ENCODE measurements at places on chromosomes 16 and 17.

- DNase-seq, result no peak
Measured at GRCh38 chr16:51440131-51440889, 289.2 kb upstream of the SALL1 start.

GRCh38 chr17:50529849-50530248 is 2.7 kb upstream of the EPN3 start:
- no peak for DNase-seq

GRCh38 chr17:41406205-41406604 is 8.8 kb upstream of the KRT31 start:
- DNase-seq, result no peak

DNA sequence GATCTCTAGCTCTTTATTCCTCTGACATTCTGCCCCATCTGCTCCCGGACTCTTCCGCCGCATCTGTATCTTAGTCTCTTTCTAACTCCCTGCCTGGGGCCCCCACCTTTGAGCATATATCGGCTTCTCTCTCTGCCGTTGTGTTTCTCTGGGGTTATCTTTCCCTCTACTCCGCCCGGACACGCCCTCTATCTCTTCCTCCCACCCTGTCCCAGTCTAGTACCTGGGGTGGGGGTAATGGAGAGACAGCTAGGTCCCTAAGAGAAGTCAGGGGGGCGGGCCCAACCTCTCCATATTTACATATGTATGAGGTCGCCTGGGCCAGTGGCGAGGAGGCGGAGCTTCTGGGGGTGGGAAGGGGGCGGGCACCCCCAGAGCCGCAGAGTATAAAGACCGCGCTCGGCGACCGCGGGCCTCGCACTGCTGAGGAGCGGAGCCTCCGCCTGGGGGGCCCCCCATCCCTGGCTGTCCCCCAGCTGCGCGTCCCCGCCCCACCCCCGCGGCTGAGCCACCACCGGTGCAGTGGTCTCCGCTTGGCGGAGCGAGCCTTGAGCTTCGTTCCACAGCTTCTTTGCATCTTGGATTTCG is at the start of gene ATP1B2:
Gene ATP1B2, plus strand, starts transcription at position 418 of the 588 bp plus-strand sequence. CDS start 593 bp downstream, outside the sequence.
- DNase-seq, result no peak

DNA sequence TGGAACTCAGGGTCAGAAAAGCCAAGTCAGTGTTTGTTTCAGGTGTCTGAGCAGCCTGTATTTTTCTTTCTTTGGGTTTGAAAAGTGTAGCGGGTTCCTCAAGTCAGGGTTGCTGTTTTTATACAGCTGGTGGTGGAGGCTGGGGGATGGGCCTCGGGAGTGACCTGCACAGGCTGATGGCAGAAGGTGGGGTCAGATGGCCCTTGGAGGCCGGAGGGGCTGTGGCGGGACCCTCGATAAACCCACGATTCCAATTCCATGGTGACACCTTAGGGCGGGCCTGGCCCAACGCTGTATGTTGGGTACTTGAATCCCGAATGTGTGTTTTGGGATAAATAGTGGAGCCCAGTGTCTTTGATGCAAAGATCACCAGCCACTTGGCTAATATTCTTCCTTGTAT is 28.7 kb downstream of the COX4I1 start:
- no peak for DNase-seq

DNA sequence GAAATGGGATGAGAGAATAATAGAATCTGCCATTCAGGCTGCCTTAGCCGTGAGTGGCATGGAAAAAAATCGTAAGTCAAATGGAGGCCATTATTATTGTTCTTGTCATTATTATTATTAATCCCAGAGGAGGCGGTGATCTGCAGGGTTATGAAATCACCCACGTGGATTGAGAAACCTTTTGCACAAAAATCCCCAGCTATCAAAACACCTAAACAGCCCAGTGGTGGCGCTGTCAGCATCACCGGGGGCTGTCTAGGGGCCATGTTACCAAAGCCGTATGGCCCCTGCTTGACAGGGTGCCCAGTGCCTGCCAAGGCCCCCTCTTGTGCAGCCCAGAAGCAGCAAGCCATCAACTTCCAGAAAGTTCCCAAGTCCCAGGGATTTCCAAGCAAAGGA is 25.2 kb downstream of the CNGB1 start:
- DNase-seq, result no peak

GRCh38 chr17:57671667-57672632 is 73.1 kb downstream of the CCDC182 start:
- peak; percentile 23 for DNase-seq

DNA sequence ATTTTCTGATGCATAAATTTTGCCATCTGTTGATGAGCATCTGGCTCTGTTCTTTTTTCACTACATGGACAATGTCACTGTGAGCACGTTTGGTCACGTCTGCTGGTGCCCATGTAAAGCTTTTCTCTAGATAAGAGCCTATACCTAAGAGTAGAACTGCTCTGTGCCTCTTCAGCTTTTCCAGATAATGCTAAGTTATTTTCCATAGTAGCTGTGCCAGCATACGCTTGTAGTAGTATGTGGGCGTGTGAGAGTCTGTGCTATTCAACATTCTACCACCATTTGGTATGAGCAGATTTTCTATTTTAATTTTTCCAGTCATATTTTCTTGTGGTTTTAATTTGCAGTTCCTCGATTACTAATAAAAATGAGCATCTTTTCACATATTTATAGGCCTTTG is 33.2 kb downstream of the VPS35L start:
- DNase-seq, result no peak

DNA sequence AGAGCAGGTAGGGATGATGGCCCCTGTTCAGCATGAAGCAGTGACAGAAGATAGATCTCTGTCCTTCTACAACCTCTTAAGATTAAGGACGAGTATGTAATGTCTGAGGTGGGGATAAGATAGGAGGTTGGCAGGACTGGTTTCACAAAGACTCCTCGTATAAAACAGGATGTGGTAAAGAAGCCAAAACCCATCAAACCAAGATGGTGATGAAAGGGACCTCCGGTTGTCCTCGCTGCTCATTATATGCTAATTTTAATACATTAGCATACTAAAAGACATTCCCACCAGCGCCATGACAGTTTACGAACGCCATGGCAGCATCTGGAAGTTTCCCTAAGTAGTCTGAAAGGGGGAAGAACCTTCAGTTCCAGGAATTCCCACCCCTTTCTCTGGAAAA is 27.3 kb downstream of the MIS12 start:
- DNase-seq, result no peak

DNA sequence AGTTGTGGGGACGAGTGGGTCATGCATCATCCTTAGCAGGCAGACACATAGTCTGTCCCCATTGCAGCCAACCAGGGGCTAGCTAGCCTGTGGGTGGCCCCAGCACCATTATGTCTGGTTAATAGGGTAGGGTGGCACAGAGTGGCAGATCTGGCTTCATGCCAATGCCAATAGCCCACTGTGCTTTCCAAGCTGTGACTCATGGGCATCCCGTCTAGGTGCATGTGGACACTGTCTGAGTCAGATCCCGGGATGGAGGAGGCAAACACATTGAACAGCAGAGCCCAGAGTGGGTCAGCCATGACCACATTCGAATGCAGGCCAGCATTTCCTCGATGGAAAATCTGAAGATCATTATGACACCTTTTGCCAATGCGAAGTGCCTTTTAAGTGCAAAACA is 2.5 kb downstream of the HS3ST2 start:
- DNase-seq, result peak; percentile 5

DNA sequence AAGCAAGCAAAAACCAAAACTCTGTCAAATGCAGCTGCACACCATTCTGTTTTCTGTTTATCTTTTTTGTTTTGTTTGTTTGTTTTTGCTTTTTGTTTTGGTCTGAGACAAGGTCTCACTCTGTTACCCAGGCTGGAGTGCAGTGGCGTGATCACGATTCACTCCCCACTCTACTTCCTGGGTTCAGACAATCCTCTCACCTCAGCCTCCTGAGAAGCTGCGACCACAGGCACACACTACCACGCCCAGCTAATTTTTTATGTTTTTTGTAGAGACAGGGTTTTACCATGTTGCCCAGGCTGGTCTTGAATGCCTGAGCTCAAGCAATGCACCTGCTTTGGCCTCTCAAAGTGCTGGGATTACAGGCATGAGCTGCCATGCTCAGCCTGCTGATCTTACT is 19.3 kb upstream of the SLFN13 start:
- DNase-seq, result no peak

DNA sequence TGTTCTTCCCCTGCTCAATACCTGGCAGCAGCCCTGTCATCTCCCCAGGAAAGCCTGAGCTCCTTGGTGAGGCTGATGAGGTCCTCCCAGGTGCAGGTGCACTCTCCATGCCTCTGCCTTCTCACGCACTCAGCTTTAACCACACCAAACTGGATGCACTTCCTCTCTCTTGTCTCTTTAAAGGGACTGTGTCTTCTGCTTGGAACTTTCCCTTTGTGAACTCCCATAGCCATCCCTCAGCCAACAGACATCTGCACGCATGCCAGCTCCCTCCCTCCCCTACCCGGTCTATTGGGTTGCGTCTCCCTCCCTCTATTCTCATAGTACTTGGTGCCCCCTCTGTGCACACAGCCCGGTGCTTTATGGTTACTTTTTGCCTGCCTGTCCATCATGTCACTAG is 231.2 kb downstream of the MSI2 start:
- DNase-seq, result no peak

DNA sequence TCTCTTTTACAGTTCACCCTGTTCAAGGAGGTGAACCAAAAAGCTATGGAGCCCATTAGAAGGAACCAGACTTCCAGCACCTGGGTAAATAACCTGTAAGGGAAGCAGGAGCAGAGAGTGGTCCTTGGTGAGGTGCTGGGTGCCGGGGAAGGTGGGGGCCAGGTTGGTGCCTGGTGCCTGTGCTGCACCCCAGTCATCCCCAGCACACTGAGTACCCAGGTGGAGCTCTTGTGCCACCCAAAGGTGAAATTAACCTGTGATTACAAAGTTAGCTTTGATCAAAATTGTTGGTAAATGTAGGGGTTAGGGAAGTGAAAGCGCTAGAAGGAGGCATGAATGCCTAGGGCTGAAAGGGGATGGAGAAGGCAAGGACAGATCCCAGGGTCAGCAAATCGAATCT is 58.6 kb downstream of the CDRT4 start:
- DNase-seq, result no peak

DNA sequence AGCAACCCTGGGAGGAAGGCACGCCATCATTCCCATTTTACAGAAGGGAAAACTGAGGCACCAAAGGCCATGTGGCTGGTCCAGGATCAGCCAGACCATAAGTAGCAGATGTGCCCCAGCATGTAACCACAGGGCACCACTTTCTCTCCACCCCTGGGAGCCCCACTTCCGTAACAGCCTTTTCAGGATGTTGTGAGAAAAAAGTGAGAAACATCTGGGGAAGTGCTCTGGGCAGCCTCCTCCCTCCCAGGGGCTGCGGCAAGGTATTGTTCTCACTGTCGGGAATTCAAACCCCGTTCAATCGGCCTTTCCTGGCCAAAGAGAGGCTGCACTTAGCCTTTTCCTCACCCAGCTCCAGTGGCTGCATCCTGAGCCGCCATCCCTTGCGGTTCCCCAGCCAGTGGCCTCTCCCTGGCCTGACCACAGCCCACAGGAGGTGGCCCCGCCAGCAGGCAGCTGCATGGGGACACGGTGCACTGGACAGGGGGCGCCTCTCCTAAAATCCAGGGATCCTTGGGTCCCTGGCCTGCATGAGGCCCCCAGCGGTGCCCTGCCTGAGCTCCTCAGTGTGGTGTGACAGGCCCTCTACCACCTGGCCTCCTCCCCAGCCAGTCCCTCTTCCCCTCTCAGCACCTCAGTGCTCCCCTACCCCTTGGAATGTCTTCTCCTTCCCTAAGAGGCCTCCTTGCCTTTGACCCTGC is 5.7 kb upstream of the CDH5 start:
- no peak for DNase-seq

DNA sequence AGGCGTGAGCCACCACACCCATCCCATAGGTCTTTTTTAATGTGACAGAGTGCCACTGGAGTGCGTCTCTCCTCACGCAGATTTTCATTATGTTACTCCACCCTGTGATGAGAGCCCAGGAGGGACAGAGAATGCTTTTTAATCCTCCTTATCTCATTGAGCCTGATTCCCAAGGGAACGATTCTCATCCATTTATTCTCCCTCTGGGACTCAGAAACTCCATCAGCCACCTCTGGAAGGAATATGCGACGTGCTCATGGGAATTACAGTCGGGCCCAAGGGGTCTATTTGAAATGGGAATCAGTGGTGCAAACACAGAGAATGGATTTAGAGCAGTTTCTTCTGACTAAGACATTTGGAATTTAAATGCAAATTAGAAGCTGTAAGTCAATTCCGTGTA is 155.9 kb upstream of the HSBP1 start:
- no peak for DNase-seq

GRCh38 chr16:1312903-1313302 is 3.5 kb downstream of the UBE2I start:
- no peak for DNase-seq

DNA sequence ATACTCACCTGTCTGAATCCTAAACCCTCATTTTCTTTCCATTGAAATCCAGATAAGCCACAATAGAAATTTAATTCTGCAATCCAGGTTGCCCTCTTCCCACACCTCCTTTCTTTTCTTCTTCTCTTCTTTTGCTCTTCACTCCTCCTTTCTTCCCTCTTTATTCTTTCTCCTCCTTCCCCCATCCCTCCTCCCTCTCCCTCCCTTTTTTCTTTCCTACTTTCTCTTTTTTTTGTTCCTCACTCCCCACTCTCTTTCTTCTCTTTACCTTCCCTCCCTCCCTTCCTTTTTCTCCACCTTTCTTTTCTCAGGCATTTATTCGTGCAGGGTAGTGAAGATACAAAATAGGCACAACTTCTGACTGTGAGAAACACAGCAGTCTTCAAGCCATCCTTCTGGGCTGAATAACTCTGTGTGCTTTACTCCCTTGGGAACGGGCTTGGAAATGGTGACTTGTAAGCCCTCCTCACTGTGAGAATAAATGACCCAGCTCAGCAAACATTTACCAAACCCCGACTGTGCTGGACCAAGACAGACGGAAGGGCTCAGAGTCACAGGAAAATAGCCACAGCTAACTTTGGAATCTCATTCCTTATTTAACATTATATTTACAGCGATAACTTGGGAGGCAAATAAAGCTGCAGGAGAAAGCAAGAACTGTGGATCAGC is 140.8 kb downstream of the HAPSTR1 start:
- DNase-seq, result no peak

DNA sequence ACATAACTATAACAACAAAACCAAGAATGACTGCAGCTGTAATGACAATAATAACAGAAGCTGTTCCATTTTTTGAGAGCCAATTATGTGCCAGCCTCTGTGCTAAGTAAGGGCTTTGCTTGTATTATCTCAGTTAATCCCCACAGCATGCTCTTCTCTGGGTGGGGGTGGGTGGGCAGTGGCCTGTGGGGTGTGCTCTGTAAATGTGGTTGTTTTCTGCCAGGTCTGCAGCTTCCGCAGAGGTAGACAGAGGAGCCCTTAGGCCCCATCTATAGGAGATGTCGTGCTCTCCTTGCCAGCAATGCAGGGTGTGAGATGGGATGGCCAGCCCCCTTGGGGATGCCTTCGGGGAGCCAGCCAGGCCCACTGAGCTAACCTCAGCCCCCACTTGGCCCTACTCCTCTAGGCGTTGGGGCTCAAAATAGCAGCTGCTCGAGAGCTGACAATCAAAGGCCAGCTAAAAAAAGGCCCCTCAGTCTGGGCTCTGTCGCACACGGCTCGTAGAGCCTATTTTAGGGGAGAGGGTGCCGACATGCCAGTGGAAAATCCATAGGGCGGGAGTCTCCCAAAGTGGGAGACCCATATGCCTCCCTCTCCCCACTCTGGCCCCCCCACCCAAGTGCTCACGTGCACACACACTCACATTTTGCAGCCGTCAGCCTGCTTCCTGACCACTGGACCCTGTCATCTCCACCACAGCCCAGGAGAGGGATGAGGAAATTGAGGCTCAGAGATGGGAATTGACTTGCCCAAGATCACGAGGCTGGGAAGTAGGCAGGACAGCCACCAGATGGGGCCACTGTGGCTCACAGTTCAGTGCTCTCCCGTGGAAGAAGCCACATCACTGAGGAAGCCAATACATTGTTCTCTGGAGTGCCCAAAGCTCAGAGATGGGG is 15.8 kb downstream of the CDH16 start:
- no peak for DNase-seq

Data from kidney epithelial cell (primary cell).